Activated T-cell treated with anti-CD3 and anti-CD28 coated beads, Interleukin-2, amount 50 U/mL, for 1 hour (primary cell): ENCODE measurements at places on chromosomes 7 and 10.

GRCh38 chr7:70539617-70540016, 592.3 kb upstream of the GALNT17 start:
- DNase-seq = no peak

DNA sequence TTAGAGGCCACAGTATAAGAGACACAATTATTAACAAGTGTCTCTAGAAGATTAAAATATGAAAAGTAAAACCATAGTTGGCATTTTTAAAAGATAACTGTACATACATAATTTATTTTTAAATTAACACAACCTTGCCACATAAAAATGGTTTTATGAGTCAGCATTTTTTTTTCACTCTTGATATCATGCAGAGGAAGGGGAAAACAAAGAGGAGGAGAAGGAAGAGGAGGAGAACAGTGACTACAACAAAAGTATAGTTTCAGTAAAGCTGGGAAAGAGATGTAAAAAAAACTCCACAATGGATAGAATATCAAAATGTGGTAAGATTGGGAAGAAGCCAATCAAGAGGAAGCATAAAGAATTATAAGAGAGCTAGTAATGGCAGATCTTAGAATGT, 34.0 kb downstream of the CH25H start:
- DNase-seq = no peak

- DNase-seq = no peak
Observed at GRCh38 chr10:72333112-72334015, 21.4 kb downstream of the DNAJB12 start.

DNA sequence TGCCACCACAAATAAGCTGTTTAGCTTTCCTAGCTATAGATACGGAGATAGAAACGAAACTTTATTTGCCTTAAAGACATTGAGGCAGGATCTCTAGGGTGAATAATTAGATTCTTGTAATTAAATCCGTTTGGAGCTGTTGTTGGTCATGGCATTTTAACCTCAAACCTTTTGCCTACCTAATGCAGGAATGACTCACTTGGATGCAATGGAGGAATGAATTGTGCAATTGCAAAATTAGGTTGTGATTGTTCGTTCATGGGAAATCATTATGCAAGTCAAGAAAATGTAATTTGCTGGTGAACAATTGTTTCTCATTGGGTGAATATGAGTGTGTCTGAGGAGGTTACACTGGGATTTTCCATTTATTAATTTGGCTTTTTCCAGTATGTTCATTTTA, 703.5 kb downstream of the GATA3 start:
- DNase-seq = no peak

GRCh38 chr10:120970595-120971529, 119.7 kb downstream of the WDR11 start:
- DNase-seq = no peak

GRCh38 chr7:17020250-17020649, 138.5 kb upstream of the AGR3 start:
- no peak for DNase-seq

- DNase-seq = no peak
Observed at GRCh38 chr10:1737222-1738061, at the start of gene ADARB2. TSS of gene ADARB2 (minus strand) at chr10:1737525.

DNA sequence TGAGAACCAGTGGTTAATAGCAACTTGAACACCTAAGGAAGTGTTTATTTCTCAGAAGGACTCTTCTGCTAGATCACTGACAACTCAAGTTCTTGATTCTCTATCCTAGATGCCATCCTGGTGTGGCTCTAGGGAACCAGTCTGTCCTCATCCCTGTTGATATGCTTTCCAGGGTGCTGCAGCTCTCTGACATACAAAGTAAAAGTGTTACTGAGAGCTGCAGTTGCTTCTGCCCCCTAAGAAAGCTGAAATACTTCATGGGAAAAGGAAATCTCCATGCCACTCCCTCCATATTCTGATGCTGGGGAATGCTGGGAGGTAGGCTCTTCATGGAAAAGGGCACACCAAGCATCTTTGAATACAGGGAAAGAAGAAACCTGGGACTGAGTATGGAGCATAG, 168.1 kb downstream of the KLF6 start:
- DNase-seq = no peak

DNA sequence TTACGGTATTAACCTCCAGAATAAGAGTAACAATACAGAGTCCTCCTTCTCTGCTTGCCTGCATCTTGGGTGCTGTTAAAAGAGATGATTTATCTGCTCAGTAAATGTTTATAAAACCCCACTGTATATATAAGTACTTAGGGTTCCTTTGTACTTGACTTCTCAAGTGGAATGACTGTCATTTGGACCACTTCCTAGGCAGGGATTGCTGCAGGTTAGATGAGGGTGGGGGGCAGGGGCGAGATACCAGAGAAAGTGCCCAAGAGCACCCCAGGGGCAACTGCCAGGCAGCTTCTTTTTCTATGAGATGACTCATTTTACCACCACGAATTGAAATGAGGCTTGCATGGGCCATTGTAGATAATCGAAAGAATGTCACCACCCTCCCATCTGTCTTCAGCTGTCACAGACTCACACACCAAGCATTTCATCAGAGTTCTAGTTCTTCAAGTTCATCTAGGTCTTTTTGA, 421.9 kb upstream of the GALNT17 start:
- DNase-seq = no peak

- DNase-seq = peak; percentile 70
Observed at GRCh38 chr10:72079356-72079755, 9.0 kb downstream of the SPOCK2 start.

DNA sequence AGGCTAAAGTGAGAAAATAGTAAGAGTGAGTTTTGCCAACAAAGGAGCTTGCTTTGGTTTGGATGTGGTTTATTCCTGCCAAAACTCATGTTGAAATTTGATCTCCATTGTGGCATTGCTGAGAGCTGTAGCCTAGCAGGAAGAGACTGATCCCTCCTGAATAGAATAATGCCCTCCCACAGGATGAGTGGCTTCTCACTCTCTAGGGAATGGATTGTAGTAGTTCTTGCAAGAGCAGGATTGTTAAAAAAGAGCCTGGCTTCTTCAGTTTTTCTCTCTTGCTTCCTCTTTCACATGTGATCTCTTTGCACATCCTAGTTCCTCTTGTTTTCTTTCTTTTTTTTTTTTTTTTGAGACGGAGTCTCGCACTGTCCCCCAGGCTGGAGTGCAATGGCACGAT, 34.4 kb downstream of the ASAH2 start:
- DNase-seq = no peak

- DNase-seq = no peak
Observed at GRCh38 chr7:152859781-152860191, 100.2 kb downstream of the ACTR3B start.

GRCh38 chr10:71712572-71713134, 6.9 kb downstream of the C10orf105 start:
- DNase-seq = no peak

GRCh38 chr7:123655614-123656013, at the start of gene LMOD2:
TSS of gene LMOD2 (plus strand) at chr7:123655866. CDS start at chr7:123655964, 98 bp downstream.
- no peak for DNase-seq

- DNase-seq = no peak
Observed at GRCh38 chr7:146375170-146375569, 258.6 kb downstream of the CNTNAP2 start.

GRCh38 chr10:17181110-17181509, 20.4 kb downstream of the TRDMT1 start:
- DNase-seq = no peak

DNA sequence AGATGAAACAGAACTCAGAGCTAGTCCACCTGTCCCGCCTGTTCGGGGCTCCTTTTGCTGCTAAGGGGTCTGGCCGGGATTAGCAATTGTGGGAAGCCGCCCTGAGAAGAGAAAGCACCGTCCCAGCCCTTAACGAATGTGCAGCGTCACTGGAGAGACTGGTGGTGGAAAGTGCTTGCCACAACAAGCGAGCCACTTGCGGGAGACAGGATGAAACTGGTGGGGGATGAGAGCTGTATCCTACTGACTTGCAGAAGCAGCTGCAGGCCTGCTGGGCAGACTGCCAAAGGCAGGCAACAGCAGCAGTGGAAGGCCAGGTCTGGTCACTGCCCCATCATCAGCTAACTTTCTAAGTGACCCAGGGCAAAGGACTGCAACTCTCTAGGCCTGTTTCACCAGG, 95.4 kb downstream of the FAM53B start:
- peak; percentile 67 for DNase-seq

GRCh38 chr7:30912986-30913811, 1.5 kb downstream of the AQP1 start:
- DNase-seq = no peak

DNA sequence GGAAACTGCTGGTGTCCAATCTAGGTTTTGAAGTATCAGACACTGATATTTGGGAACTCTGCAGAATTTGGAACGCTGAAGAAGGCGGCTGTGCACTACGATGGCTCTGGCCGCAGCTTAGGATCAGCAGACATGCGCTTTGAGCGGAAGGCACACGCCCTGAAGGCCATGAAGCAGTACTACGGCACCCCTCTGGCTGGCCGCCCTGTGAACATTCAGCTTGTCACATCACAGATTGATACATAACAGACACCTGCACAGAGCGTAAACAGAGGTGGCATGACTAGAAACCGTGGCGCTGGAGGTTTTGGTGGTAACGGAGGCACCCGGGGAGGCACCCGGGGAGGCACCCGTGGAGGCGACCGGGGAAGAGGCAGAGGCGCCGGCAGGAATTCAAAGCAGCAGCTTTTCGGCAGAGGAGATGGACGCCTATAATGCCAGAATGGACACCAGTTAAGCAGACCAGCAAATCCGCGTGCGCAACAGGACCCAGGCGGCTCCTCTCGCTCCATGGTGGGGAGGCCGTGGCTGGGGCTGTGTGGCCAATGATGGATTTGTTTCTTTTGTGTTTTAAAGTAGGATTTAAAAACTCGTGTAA, 22.2 kb upstream of the CCL24 start:
- DNase-seq = no peak

GRCh38 chr7:69892790-69893189, 294.5 kb downstream of the AUTS2 start:
- DNase-seq = no peak

- no peak for DNase-seq
Observed at GRCh38 chr10:122336332-122336731, 38.2 kb upstream of the PLEKHA1 start.

- peak; percentile 29 for DNase-seq
Observed at GRCh38 chr7:5557920-5558401, 134.3 kb upstream of the TNRC18 start.

GRCh38 chr10:15427843-15428414, 56.8 kb upstream of the FAM171A1 start:
- no peak for DNase-seq

DNA sequence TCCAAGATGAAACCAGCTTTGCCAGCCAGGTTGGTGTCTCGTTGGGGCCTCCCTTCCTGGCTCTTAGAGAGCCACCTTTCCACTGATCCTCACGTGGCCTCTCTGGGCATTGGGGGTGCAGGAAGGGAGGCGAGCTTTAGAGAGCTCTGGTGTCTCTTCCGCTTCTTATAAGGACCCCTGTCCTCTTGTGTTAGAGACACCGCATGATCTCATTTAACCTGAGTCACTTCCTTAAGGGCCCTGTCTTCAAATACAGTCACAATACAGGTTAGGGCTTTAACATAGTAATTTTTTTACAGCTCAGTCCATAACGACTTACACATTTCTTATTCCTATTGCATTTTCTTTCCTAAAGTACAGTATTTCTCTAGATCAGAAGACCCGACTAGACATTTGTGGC, 535.8 kb downstream of the SDK1 start:
- DNase-seq = no peak

- no peak for DNase-seq
Observed at GRCh38 chr10:1738950-1739349, 1.6 kb upstream of the ADARB2 start.

DNA sequence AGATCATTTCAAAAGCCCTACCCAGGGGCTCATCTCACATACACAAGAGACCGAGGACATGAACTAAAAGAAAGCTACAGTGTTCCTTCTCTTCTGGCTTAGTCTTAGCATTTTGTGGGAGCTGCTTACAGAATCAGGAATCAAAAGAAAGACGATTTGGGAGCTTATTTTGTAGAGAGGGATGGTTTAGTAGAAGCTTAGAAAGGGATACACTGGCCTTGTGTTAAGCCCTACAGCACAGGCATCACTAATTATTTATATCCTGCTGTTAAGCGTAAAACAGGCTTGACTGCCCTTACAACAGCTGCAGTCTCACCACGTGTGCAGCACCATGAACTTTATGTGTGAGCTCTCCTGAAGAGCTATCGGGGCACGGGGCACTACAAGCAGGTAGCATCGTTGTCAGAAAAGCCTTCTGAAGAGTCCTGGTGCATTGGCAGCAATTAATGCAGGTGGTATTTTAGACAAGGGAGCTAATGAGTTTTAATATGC, 798.3 kb downstream of the NXPH1 start:
- DNase-seq = no peak

- no peak for DNase-seq
Observed at GRCh38 chr10:43251419-43252165, 15.3 kb downstream of the RASGEF1A start.

- DNase-seq = no peak
Observed at GRCh38 chr10:132940791-132941465, 1.4 kb downstream of the CFAP46 start.

- no peak for DNase-seq
Observed at GRCh38 chr10:114669648-114670047, 11.6 kb upstream of the ABLIM1 start.

- DNase-seq = no peak
Observed at GRCh38 chr10:106618646-106619045, 545.9 kb downstream of the SORCS1 start.

DNA sequence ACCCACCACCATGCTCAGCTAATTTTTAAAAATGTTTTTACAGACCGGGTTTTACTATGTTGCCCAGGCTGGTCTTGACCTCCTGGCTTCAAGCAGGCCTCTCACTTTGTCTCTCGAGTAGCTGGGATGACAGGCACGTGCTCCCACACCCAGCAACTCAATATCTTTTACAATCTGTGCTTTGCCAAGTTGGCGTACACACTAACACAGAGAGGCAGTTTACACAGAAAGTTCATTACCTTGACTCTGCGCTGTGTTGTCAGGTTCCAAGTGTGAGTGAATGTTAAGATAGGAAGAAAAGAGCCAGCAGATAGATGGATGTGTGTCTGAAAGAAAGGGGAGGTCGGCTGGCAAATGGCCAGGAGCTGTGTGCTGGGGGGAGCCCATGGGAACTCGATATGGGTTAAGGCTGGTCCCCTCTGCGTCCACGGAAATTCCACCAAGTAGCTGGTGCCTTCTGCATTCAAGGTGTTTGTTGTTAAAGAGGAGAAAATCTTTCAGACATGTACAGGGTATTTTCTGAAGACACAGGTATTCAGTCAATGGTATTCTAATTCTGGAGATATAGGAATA, 299.8 kb downstream of the CAMK1D start:
- DNase-seq = no peak

DNA sequence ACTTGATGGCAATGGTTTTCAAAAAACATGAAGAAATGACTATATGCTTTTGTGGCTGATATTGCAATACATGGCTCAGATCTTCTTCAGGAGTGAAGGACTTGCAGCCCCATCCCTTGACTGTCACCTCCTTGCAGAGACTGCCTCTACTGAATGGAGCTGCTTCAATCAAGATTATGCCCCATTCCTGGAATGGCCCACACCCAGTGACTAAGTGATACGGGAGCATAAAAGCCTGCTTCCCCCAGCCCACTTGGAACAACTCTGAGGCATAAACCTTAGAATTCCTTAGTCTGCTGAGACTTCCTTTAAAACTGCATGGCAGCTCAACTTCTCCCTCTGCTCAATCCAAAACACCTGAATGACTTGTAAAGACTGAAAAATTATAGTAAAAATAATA, 957.1 kb downstream of the SORCS3 start:
- no peak for DNase-seq

GRCh38 chr7:92854501-92855238, 18.3 kb upstream of the CDK6 start:
- no peak for DNase-seq

- no peak for DNase-seq
Observed at GRCh38 chr10:62043421-62044021, 142.0 kb downstream of the ARID5B start.

GRCh38 chr7:131556053-131556908, at the start of gene PODXL:
TSS of gene PODXL (minus strand) at chr7:131556628. CDS start at chr7:131556359, 269 bp downstream.
- peak; percentile 56 for DNase-seq
